Fibroblast of skin of right biceps (primary cell): ENCODE measurements at places on chromosomes 5 and 9.

GRCh38 chr9:33786681-33787080, 8.7 kb upstream of the PRSS3 start:
- DNase-seq, result no peak

DNA sequence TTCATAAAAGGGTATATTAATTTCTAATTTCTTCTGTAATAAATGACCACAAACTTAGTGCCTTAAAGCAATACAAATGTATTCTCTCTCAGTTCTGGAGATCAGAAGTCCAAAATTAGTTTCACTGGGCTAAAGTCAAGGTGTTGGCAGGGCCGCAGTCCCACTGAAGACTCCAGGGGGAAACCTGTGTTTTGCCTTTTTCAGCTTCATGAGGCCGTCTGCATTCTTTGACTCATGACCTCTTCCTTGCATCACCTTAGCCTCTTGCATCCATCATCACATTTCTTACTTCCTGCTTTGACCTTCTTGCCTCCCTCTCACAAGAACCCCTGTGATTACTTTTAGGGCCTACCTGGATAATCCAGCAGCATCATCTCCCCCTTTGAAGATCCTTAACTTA, 42.0 kb upstream of the ALDH1B1 start:
- no peak for DNase-seq

GRCh38 chr5:7793895-7794294, 57.0 kb downstream of the CFAP90 start:
- no peak for DNase-seq

- DNase-seq, result no peak
Measured at GRCh38 chr5:11792621-11793020, 111.6 kb downstream of the CTNND2 start.

- no peak for DNase-seq
Measured at GRCh38 chr9:133914442-133915342, 77.4 kb downstream of the VAV2 start.
